ENCODE measurements at places on chromosomes 16 and 17.

DNA sequence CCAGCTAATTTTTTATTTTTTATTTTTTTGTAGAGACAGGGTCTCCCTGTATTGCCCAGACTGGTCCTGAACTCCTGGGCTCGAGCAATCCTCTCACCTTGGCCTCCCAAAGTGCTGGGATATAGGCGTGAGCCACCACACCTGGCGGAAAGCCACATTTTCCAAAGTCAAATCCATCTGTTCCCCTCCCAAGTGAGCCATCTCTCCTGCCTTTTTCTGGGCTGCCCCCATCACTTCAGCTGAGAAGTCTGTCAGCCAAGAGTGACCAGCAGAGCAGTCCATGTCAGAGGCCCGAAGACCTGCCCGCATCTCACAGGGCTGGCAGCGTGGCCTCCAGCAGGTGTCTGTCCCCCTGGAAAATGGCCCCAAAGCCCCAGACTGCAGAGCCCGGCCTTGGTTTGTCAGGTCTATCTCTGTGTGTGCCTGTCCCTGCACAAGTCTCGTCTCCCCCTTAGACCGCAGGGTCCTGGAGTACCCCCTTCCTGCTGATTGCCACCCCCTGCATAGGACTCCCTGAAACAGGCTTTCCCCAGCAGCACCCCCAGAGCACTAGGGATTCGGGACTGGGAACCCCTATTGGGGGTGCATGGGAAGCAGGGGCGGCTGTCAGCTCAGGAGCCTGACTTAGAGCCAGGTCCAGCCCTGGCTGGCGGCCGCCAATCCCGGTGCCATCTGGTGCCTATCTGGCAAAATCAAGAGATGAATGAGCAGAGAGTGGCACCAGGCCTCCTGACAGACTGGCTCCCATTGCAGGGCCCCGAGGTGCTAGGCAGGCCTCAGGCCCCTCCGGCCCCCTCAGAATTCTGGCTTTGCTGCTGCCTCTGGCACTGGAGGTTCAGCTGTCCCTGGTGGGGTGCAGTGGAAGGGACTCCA, 7.8 kb downstream of the TTYH2 start:
- DNase-seq: no peak

- no peak for DNase-seq
Observed at GRCh38 chr16:79765431-79765830, 164.9 kb upstream of the MAF start.

DNA sequence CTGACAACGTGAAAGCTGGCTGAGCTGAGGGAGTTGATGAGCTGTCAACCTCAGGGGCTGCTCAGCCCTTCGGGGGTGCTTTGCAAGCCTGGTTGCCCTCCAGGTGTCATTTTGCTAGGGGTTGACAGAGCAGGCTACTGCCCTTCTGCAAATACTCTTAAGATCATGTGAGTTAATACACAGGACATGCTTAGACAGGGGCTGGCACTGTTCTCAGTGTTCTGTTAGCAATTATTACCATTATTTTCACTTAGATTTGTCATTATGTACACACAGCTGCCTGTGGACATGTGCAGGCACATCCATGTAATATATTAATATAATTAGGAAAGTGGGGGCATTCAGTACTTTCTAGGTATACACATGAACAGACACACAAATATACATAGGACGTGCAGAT, 554.3 kb upstream of the HSBP1 start:
- DNase-seq: no peak

- DNase-seq: no peak
Observed at GRCh38 chr16:11550791-11551498, 35.8 kb downstream of the LITAF start.

- no peak for DNase-seq
Observed at GRCh38 chr17:78130437-78131101, at the start of gene TMC8. Gene TMC8, plus strand, starts transcription at chr17:78130771. Its CDS starts 818 bp downstream, at chr17:78131589.

DNA sequence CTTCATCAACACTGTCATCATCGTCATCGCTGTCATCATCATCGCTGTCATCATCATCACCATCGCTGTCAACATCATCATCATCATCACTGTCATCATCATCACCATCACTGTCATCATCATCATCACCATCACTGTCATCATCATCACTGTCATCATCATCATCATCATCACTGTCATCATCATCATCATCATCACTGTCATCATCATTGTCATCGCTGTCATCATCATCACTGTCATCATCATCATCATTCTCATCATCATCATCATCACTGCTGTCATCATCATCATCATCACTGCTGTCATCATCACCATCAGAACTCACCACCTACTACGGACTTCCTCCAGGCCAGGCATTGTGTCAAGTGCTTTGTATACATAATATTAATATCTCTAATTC, 160.6 kb downstream of the AIPL1 start:
- DNase-seq: no peak

DNA sequence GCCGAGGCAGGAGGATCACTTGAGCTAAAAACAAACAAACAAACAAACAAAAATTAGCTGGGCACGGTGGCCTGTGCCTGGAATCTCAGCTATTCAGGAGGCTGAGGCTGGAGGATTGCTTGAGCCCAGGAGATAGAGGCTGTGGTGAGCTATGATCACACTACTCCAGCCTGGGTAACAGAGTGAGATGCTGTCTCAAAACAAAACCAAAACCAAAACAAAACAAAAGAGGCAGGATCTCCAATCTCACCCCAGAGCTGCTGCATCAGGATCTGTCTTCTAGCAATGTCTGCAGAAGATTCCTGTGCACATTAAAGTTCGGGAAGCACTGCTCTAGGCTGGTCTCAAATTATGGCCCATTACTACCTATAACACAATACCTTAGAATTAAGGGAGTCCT, 43.1 kb downstream of the MAP2K6 start:
- no peak for DNase-seq

- no peak for DNase-seq
Observed at GRCh38 chr16:53629607-53630312, 73.9 kb downstream of the RPGRIP1L start.

GRCh38 chr17:9529033-9529700, 46.5 kb downstream of the STX8 start:
- DNase-seq: no peak

- no peak for DNase-seq
Observed at GRCh38 chr17:57915544-57915943, 39.7 kb downstream of the CUEDC1 start.

DNA sequence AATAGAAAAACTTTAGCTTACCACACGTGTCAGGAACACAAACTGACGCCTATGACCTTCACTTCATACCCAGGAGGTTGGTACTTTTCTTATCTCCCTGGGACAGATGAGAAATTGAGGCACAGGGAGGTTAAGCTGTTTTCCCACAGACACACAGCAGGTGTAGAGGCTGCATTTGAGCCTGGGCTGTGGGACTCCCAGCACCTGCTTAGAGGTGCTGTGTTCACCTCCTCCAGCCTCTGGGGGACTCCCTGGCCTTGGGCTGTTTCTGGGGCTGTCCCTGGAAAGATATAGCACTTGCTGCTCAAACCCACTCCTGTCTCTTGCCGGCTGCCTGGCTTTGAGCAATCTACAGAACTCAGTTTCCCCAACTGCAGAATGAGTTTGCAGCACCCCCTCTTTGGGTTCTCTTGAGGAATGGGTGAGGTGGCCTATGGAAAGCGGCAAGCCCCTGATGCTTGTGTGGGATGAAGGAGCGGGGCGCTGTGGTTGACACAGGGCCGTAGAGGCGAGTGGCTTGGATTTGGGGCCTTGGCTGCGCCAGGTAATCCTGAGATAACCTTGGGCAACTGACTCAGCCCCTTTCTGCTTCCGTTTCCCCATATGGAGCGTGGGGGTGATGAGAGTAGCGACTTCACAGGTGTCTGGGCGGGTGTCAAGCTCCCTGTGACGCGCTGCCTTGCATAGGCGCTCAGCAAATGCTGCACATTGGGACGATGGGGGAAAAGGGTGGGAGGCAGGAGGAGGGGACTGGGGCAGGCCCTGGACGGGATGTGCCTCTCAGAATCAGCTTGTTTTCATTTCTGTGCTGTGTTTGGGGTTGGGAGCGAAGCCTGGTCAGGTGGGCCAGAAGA, 104.5 kb upstream of the CIBAR2 start:
- no peak for DNase-seq

DNA sequence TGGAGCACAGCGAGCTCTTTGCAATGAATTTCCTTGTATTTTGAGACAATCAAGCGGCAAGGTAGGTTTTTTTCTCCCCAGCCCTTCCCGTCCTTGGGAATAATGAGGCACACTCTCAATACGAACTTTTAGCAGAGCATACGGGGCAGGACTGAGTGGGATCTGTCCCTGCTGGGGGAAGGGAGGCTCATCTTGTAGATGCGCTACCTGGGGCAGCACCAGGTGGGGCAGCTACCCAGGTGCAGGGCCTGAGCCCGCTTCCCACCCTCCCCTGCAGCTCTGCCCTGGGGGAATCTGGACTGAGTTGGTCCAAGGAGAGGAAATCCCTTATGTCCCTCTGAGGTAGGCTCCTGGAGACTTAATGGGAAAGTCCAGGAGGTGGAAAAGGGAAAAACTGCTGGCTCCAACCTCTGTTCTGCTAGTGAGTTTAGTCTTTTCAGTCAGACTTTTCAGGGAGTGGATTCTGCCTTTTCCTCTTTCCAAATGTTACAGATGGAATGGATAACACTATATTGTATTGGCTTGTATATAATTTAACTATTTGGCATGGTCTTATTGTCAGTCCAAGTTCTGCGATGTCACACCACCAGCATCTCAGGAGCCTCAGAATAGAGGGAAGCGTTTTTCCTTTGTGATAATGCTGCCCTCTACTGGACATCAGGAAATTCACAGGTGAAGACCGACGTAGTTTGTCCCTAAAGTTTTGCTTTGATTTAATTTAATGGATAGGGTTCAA, 9.6 kb upstream of the CES1 start:
- DNase-seq: no peak

GRCh38 chr16:78505036-78505435, 405.6 kb downstream of the WWOX start:
- DNase-seq: no peak

DNA sequence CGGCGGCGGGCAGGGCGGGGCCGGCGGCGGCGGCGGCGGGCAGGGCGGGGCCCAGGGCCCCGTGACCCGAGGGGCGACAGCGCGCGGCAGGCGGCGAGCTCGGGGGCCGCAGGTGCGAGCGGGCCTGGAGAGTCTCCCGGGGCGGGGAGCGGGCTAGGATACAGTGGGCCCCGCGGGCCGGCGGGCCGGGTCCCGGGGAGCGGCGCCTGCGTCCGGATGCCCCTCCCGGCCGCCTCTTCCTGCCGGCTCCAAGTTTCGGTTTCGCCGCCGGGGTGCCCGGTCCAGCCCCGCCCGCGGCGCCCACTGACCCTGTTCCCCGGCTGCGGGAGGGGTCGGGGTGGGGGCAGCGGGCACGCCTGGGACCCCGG, at the start of gene RNF213:
Gene RNF213, plus strand, starts transcription at position 62 of the 368 bp plus-strand sequence. CDS start 2,830 bp downstream, outside the sequence.
- no peak for DNase-seq

DNA sequence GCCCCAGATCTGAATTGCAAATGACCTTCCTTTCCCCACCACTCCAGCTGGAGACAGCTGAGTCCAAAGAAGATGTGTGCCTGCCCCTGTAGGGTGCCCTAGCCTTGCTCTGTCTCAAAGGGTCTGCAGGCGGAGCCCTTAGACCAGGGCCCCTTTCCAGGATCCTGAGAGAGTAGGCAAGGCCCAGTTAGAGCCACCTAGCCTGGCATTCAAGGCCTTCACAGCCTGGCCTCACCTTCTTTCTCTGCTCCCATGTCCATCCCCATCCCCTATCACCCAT, 66.6 kb upstream of the LHX1 start:
- no peak for DNase-seq

GRCh38 chr16:72764015-72764654, 283.8 kb downstream of the ZFHX3 start:
- no peak for DNase-seq

DNA sequence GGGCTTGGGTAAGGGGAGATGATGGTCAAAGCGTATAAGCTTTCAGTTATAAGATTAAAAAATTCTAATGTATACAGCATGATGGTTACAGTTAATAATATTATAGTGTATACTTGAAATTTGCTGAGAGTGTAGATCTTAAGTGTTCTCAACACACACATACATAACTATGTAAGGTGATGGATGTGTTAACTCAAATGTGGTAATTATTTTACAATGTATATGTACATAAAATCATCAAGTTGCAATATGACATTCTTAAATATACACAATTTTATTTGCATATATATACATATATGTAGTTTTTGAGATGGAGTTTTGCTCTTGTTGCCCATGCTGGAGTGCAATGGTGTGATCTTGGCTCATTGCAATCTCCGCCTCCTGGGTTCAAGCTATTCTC, 7.2 kb downstream of the ZKSCAN2 start:
- no peak for DNase-seq

DNA sequence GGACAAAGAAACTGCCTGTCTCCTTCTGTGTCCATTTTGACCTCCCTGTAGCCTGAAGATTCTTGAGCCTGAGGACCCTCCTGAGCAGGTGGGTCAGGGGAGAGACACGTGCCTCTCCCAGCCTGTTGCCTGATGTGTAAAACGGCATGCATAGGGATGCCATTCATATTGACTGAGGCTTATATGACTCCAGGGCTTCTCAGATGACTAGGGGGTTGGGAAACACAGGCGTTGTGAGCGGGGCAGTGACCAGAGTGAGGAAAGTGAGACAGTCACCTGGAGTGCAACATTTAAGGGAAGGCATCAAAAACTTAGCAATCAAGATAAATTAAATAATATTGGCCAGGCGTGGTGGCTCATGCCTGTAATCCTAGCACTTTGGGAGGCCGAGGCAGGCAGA, 5.1 kb upstream of the SLC16A5 start:
- no peak for DNase-seq

DNA sequence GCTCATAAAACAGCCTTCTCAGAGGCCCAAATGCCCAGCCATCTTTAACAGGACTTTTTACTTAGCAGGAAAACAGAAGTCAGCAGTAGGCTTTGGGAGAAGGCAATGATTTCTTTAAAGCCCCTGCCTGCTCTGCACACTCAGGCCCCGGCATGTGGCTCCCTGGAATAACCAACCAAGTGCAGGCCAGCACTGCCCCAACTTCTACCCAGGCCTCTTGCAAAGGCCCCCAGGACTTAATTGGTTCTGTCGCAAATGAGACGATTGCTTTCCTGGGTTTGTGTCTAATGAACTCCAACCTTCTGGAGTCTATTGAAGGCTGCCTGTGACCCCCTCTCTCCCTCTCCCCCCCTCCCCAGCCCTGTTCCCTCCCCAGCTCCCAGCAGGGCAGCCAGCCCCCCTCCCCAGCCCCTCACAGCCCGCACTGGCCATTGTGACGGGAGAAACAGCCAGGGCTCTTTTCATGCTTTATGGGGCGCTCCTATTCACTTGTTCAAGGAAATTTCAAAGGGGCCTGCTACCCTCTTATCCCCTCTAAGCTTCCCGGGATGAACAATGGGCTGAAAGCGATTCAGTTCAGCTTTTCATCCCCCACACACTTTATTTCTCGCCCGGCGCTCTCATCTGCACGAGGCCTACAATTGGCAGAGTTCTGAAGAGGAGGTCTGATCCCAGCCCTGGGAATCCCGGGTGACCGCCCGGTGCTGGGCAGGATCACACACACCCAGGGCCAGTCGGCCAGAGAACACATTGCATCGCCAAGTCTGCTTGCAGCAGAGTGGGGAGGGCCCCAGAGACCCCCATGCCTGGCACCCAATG, 15.5 kb downstream of the AXIN2 start:
- no peak for DNase-seq
